GM12878 (cell line): ENCODE measurements at places on chromosomes 3 and 15.

DNA sequence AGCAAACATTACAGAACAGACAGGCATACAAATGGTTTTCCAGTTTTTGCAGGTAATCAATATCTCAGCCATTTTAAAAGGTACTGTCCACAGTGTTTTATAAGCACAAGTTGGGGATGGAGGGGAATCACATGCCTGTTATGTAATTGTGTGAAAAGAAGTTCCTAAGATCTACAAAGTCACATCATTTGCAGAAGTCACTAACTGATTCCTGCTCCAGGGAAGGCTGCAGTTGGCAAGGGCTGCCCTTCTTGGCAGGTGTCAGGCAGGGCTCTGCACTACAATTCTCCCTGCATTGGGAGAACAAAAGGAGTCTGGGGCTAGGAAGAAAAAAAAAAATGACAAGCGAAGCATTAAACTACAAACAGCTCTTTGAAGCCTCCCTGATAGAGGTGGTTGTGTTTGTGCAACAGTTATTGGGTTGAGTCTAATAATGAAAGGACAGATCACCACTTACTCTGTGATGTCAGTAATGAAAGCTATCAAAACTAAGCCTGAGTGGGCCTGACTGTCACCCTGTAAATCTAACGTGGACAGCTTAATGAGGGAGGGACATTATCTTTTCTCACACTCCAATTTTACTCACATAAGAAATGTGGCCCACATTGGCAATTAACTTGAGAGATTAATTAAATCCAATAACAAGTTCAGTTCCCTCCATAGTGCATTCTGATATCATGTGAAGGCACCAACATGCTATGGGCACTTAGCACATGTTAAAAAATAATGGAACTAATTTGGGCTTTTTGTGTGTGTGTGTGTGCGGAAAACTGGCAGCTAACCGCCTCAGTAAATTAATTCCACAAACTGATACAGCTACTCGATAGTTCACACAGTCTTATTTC is 242.9 kb downstream of the FHIT start:
- DNase-seq: no peak

DNA sequence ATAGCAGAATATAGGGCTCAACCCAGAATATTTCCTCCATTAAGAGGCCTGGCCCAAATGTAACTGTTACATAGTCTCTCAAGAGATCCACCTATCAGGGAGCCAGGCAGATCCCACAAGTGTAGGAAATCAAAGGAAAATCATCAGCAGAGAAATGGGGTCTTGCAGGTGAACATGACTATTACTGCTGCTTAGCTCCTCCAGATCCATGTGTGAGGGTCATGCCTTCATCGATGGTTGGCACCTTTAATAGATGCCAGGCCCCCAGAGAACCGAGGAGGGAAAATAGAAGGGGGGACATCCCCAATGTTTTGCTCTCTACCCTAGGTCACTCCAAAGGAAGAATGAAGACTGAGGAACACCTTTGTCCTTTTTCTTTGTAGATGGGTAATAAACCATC is 1029.9 kb upstream of the CADM2 start:
- no peak for DNase-seq

- no peak for DNase-seq
Observed at GRCh38 chr3:7432610-7433009, 571.7 kb downstream of the GRM7 start.

DNA sequence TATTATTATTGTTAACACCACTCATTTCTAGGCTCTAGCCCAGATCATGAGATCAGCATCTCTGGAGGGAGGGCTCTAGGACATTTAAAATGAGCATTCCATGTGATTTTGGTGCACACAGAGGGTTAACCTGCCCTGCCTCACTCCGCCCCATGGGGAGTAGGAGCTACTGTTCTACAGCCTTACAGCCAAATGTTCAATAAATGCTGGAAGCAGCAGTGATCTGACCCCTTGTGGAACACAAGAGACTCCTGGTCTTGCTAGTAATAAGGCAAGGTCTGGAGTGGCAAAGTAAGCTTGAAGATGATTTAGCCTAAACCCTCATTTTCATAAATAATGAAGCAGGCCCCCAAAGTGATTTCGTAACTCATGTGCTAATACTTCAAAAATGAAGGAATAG is 166.4 kb upstream of the EOMES start:
- no peak for DNase-seq

GRCh38 chr15:83015361-83015760 is 3.9 kb upstream of the C15orf40 start:
- no peak for DNase-seq

GRCh38 chr3:47156396-47156795 is 7.5 kb downstream of the SETD2 start:
- DNase-seq: no peak

GRCh38 chr3:193984876-193985275 is 151.1 kb upstream of the HES1 start:
- DNase-seq: no peak

GRCh38 chr15:74320352-74321247 is 46.8 kb downstream of the CYP11A1 start:
- DNase-seq: no peak

DNA sequence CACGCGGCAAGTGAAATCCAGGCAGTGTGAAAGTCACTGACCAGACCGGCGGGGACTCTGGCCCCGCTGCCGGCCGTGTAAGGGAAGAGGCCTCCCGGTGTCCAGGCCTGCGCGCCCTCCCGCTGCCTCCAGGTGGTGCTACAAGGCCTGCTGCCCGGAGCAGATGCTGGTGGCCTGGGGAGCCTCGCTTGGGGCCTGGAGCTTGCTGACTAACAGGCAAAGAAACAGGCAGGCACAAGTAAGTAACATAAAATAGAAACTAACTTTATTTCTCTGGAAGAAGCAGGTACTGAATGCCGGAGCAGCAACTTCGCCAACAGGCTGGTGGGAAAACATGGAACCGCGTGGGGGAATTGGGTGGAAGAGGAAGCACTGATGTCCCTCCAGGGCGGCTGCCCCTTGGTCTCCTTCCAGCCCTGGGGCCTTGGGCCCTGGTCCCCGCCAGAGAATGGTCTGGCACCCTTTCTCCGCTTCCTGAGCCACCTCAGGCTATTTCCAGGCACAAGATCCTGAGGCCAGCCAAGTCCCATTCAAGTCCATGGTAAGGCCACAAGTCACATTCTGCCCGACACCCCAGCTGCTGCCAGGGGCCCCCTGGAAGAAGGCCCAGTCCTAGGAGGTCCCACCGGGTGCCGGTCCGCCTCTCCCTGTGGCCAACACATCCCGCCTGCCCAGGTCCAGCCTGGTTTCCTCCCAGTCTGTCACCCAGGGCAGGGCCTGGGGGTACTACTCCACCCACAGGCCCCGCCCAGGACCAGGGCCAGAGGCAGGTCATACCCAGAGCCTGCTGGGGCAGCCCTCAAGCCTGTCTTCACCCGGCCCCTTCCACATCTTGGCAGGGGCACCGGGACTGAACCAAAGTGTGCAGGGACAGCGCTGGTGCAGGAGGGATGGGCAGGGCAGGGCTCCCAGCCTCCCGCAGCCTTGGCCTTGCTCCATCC is 45.0 kb downstream of the TNK2 start:
- DNase-seq: no peak

- DNase-seq: no peak
Observed at GRCh38 chr3:23096041-23096440, 107.1 kb upstream of the UBE2E2 start.

GRCh38 chr3:115494826-115495225 is 128.5 kb upstream of the GAP43 start:
- no peak for DNase-seq

- DNase-seq: no peak
Observed at GRCh38 chr15:89769366-89769765, 6.8 kb upstream of the MESP2 start.

DNA sequence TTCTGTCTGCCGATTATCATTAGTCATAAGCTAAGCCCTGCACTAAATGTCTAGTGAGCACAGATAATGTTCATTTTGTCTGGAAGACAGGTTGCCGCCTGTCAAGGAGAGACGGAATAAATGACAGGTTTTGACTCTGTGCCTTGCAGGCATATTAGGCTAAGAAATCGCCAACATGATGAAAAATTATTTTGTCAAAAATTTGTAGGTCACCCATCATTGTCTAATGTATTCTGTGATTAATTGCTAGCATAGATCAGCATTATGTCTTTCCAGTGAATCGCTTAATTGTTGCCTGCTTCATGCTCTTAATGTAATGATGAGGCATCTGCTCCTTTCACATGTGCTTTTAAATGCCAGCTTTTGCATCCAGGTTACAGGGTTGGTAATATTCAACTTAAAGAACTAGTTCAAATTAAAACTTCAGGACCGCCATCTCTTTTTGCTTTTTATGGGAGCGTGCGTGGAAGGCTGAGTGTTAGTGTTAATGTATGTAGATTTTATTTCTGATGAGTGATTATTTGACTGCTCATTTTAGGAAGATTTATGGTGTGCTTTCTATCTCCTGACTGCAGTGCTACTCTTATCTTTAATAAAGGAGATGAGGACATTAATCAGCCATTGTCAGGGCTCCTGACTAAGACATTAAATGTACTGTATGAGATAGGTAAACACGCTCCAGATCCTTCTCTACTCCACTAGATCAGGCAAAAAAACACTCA is 120.8 kb upstream of the MEIS2 start:
- DNase-seq: no peak

GRCh38 chr3:190514413-190515153 is 698 bp downstream of the IL1RAP start:
- no peak for DNase-seq

DNA sequence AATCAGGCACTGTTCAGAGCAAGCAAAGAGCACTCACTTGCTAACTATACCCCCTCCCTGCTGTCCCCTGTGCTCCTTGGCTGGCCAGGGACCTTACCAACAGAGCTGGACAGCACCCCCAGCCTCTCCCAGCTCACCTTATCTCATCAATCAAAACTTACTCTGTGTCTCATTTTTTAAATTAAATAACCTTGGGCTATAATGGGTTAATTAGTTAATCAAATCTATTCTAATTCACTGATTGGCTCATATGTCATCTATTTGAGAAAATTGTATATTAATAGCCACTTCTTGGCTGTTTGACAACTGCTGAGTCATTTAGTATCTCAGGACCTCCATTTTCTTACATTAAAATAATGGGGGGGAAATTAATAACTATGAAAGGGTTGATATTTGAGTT is 22.9 kb downstream of the IL5RA start:
- DNase-seq: no peak

DNA sequence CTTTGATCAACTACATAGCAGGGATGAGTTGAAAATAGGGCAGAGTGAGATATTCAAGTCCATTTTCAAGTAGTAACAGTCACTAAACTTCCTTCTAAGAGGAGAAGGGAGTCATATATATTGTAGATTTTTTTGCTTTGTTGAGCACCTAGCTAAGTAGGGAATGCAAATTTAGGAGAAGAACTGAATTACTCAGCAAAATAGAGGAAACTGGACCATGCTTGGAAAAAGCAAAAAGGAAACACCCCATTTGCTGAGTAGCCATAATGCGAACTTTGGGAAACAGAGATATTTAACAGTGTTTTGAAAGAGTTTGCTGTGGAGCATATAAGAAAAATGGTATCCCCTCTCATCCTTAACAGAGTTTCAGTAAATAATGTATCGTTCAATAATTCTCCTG is 54.9 kb downstream of the CD200R1L start:
- DNase-seq: no peak

DNA sequence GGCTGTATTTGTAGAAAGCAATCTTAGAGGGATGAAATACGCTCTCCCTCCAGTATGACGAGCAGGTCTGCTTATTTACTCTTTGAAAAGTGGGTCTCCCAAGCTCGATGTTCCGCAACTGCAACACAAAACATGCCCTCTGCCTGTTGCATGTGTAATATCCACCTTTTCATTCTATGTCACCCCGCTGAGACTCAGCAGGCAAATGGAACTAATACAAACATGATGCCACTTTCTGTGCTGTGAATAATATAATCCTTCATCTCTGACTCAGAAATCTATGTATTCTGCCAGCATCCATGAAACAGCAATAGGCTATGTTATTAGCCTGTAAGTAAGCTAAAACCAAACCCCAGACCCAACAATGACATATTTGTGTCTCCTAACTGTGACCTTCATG is 200.8 kb upstream of the TMCO5A start:
- DNase-seq: no peak

DNA sequence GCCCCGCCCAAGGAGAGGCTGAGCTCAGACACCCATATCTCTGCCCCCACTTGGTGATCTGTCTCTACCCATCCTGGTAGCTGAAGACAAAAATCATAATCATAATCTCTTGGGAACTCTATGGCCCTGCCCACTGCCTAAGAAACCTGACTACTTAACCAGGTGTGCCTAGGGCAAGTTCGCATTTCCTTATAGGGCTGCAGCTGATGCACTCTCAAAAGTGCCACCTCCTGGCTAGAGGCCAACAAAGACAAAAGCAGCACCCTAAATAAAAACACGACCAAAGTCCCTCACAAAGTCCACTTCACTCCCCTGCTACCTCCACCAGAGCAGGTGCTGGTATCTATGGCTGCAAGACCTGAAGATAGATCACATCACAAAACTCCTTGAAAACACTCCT is 250.4 kb upstream of the SLITRK3 start:
- DNase-seq: no peak

DNA sequence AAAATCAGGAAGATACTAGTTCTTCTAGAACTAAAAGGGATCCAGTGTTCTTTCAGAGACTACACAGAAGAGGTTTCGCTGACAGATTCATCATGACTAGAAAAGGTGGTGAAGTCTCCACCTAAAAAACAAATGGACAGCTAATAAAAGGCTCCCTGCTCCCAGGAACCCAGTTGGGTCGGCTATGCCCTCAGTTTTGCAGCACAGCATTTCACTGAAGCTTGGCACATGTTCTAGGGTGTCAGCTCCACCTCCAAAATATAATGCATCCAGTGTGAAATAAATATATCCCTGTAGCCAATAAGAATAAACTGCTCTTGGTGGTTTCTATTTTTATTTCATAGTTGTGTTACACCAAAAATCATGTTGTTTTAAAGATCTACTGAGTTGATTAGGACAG is 55.0 kb downstream of the ZIC4 start:
- DNase-seq: no peak

DNA sequence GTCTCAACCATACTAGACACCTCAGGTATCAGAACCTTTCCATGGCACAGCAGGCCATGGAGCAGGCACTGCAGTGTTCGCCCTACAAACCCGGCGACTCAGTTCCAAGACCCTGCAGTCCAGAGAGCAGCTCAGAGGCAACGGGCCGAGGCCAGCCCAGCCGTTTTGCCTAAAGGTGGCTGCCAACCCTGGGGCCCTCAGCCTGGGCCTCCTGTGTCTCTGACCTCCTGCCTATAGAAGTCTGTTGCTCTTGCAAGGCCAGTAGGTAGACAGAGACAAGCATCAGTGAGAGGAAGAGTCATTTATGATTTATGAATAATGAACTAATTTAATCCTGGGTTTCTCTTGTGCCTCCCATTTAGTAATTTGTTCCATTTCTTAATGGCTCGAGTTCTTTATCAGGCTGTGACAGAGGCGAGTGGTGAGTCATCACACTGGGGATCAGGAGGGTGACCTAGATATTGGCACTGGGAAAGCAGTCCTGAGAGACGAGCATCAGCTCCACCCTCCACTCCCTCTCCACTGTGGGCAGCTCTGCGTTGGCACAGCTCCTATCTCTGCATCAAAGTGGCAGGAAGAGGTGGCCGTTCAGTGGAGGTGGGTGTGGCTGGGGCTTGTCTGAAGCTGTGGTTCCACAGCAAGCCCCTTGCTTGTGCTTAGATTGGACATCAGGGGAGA is 79.8 kb downstream of the ABHD5 start:
- no peak for DNase-seq

GRCh38 chr3:151979906-151980305 is 106.5 kb downstream of the SUCNR1 start:
- DNase-seq: no peak
